Neural crest cell (in vitro differentiated cells): ENCODE measurements at places on chromosomes 13 and 19. TPM values are rescaled to one million over a fixed set of nuclear protein-coding genes. Genes with fewer than 3 reads are reported as not detected.

The TSKS gene
- total RNA-seq = not detected in 2 replicates

DNA sequence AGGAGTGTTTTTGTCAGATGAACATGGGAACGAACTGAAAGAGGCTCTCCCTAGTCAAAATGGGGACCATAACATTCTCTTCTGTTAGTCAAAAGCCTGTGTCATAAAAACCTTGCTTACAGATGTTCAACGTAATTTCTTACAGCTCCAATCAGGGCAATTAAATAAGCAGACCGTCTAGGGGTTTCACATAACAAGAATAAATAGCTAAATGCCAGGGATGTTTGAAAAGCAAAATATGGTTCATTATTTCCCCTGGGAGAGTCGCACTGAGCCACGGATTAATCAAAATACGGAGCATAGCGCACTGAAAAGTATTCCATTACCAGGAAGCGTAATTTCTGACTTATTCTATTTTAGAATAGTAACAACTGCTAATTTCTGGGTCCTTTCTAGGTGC, 63.7 kb upstream of the MRI1 start:
- no peak overlapping the region for H3K4me3 ChIP-seq
- H3K4me1 ChIP-seq = peaks cover 5% of the 10 kb centered on the region
- peaks cover 2% of the 10 kb centered on the region for H3K27me3 ChIP-seq
- H3K27ac ChIP-seq = no peak overlapping the region
- no peak for DNase-seq

The ANGPTL8 gene
- not detected in 2 replicates for total RNA-seq

The CEACAM4 gene
- total RNA-seq = not detected in 2 replicates

The MBD3L2 gene
- not detected in 2 replicates for total RNA-seq

GRCh38 chr19:38833092-38833425, 1.5 kb upstream of the ECH1 start:
- H3K4me1 ChIP-seq = peaks cover 15% of the 10 kb centered on the region
- no peak overlapping the region for H3K27ac ChIP-seq
- H3K36me3 ChIP-seq = peaks cover 19% of the 10 kb centered on the region
- no peak for DNase-seq
- H3K4me3 ChIP-seq = no peak overlapping the region

- no peak overlapping the region for H3K4me3 ChIP-seq
- H3K27me3 ChIP-seq = peaks cover 14% of the 10 kb centered on the region
- DNase-seq = no peak
These were observed 2.3 kb upstream of the ANKLE1 start for GRCh38 chr19:17279436-17279835.

DNA sequence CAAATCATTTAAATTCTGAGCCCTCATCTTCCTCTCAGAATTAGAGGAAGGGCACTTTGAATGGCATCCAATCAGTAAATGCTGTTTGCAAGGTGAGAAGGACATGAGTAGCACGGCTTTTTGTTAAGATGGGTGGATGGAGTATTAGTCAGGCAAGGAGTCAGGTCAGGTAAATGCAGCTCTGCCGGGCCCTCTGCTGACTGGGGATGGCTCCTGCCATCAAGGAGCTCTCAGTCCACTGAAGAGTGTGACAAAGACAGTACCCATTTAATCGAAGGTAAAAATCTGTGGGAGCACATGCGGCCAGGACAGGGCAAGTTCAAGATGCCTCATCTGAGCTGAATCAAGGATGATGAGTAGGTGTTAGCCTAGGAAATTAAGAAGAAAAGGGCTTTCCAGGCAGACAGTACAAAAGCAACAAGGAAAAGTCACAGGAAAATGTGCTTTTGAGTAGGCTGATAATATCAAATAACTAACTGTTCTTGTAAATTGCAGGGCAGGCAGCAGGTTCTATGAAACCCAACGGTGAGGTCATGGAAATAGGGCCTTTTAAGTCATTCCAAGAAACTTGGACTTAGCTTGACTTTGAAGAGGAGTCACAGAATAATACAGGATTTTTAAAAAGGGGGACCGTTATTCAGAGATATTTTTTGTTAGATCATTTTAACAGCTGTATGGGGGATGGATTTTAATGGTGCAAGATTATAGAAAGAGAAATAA, 670.5 kb upstream of the ARGLU1 start:
- H3K27me3 ChIP-seq = peaks cover 4% of the 10 kb centered on the region
- peaks cover 5% of the 10 kb centered on the region for H3K4me1 ChIP-seq
- DNase-seq = no peak

GRCh38 chr13:35499676-35500075, 23.2 kb upstream of the MAB21L1 start:
- H3K27ac ChIP-seq = no peak overlapping the region
- H3K36me3 ChIP-seq = no peaks in the 10 kb centered on the region
- peaks cover 25% of the 10 kb centered on the region for H3K4me1 ChIP-seq
- H3K4me3 ChIP-seq = peak overlapping the region; percentile 8
- no peak for DNase-seq

DNA sequence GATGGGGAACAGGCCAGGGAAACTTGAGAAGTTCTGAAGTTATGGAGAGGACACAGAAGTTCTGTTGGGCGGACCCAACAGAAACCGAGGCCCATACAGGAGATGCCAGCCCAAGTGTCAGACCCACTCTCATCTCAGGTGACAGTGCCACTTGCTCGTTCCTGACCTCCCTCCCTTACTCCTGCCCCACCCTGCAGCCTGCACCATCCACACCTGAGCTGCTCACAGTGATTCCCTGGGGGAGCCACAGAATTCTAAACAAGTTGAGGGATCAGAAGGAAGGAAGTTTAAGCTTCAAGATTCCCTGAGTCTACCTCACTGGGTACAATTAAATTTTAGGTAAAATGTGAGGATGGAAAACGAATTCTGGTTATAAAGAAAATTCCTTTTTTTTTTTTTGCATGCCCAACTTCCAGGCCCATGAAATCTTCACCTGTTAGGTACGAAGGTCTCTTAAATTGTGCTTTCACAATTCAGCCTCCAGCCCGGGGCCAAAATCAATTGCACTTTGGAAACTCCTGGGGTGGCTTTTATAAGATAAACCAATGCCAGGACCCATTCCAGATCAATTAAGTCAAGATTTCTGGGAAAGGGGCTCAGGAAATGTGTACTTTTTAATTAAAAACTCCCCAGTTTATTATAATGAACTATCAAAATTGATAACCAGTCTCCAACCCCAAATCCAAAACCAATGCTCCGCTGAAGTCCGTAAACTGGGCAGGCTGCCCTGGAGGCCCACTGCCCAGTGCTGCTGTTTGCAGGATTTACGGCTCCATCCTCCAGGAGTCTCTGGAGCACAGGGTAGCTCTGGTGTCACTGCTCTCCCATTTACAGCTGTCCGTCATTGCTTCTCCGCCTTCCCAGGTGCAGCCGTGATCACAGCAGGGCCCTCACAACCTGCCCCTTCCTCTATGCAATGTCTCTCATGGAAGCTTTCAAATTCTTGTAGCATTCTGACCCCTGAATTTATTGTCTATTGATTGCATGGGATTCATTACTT, 643.5 kb downstream of the UQCRFS1 start:
- peak overlapping the region; percentile 89 for H3K27ac ChIP-seq
- no peaks in the 10 kb centered on the region for H3K27me3 ChIP-seq

DNA sequence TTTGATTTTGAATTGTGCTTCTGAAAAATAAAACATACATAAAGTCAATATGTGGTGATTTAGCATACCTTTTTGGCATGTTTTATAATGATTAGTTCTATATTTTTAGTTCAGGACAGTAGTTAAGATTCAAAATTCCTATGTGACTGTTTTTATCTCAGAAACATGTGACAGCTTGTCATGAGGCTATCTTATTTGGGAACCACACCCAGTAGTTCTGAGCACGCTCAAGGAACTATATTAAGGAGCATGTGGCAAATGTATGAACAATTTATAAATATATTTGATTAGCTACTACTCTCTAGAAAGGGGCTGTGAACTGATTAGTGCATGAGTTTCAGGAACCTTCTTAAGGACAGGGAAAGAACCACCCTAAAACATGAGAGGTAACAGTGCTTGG, 38.8 kb downstream of the FGF9 start:
- no peak overlapping the region for H3K4me3 ChIP-seq
- H3K27me3 ChIP-seq = no peaks in the 10 kb centered on the region
- DNase-seq = no peak
- H3K4me1 ChIP-seq = no peaks in the 10 kb centered on the region
- no peaks in the 10 kb centered on the region for H3K36me3 ChIP-seq
- no peak overlapping the region for H3K27ac ChIP-seq

DNA sequence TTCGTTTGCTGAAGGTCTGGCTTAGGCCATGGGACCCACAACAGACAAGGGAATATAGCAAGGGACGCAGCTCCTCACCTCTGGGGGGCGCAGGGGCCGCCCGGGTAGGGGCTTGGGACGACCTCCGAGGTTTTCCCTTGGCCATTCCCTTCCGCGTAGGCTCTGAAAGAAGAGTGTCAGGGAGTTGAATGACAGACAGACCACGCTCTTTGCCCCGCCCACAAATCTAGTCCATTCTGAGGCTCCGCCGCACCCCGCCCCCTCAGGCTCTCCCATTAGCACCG, 11.4 kb upstream of the ZNF414 start:
- H3K27me3 ChIP-seq = no peaks in the 10 kb centered on the region
- H3K4me3 ChIP-seq = no peak overlapping the region
- H3K4me1 ChIP-seq = peaks cover 14% of the 10 kb centered on the region
- no peak overlapping the region for H3K27ac ChIP-seq
- peaks cover 7% of the 10 kb centered on the region for H3K36me3 ChIP-seq

The CLEC4G gene
- total RNA-seq = not detected in 2 replicates

GRCh38 chr13:40429706-40430545, 236.5 kb downstream of the FOXO1 start:
- H3K27me3 ChIP-seq = no peaks in the 10 kb centered on the region
- H3K4me1 ChIP-seq = peaks cover 29% of the 10 kb centered on the region
- H3K36me3 ChIP-seq = no peaks in the 10 kb centered on the region
- no peak for DNase-seq

The CLDND2 gene
- 0.84 and 1.1 TPM in 2 replicates for total RNA-seq

DNA sequence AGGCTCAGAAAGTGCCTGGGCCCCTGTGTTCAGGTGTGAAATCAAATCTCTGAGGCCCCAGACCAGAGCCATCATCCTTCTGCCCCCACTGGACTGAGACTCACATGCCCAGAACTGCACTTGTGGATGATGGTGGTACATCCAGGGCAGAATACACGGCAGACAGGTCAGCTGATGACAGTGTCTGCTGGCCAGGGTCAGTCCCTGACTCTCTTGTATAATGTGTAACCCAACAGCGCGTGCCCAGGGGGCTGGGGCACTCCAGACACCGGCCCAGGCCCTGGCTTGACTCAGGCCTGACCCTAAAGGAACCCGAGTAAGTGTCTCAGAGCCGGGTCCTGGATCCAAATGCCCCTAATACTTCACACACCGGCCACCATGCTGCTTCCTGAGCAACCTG, 37.4 kb upstream of the GATAD2A start:
- H3K36me3 ChIP-seq = no peaks in the 10 kb centered on the region
- no peaks in the 10 kb centered on the region for H3K27me3 ChIP-seq
- no peak overlapping the region for H3K4me3 ChIP-seq

The EFNA2 gene
- total RNA-seq = 28.0 and 31.0 TPM in 2 replicates

GRCh38 chr13:97246596-97247158, 24.5 kb downstream of the MBNL2 start:
- H3K4me3 ChIP-seq = peak overlapping the region; percentile 52
- no peak for DNase-seq
- H3K27ac ChIP-seq = peak overlapping the region; percentile 82

DNA sequence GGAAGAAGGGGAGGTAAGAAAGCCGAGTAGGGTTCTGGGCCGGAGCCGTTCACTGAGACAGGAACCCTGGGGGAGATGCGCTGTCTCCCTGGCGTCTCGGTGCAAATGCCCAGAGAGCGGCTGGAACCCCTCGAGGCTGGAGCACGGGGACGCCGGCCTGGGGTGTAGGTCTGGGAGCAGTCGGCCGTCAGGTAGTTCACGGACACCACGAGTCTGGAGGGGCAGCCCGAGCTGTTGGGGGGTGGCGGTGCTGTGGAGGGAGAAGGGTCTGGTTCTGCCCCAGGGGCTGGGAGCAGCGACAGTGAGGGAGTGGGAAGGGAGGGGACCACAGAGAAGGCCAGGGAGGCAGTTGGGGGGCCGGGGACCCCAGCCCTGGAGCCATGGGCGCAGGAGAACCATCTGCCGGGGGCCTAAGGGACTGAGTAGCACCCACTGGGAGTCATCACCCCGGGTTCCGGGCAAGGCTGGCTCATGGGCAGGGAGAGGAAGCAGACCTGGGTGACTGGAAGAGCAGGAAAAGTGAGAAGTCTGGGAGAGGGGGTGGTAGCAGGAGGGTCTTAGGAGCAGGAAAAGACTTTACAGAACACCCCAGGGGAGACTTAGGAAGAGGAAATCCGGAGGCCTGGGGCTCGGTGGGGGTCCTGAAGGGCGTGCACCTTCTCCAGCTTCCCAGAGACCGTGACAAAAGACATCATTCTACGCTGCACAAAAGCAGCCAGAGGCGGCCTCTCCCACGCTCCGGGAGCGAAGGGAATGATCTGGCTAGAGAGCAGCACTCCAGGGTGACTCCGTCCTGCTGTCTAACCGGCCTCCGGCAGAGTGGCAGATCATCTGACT, 173.1 kb upstream of the SOX1 start:
- H3K36me3 ChIP-seq = no peaks in the 10 kb centered on the region
- H3K27me3 ChIP-seq = no peaks in the 10 kb centered on the region
- peak overlapping the region; percentile 94 for H3K27ac ChIP-seq
- peak; percentile 46 for DNase-seq

- peak overlapping the region; percentile 67 for H3K27ac ChIP-seq
- no peaks in the 10 kb centered on the region for H3K27me3 ChIP-seq
- no peaks in the 10 kb centered on the region for H3K36me3 ChIP-seq
- H3K4me3 ChIP-seq = no peak overlapping the region
- DNase-seq = no peak
These were observed 30.5 kb upstream of the COX7A1 start for GRCh38 chr19:36182612-36183244.

DNA sequence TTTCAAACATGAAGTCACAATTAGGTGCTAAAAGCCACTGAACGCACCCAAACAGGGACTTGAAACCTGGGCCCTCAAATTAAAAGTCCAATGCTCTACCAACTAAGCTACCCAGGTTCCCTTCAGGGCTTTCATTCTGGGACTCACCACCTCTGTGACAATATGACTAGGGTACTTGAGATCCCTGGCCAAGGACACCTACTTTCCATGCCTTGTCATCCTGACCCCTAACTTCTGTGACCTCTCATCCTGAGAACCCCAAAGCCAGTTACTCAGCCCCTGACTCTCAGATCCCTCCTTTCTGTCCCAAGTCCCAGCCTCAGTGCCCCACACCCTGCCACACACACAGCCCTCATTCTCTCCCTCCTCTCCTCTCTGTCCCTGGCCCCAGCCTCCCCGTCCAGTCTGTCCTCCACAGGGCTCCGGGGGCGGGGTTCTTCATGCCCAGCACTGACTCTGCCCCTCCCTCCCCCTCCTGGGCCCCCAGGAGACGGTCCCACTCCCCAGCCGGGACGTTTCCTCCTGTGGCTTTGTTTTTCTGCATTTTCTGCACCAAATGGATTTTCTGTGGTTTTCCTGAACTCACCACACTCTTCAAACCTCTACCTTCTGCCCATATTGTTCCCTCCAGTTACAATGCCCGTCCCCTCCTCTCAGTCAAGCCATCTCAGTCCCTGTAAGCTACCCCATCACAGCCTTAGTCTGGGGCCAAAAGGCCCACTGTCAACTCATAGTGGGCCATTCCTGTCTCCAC, 7.0 kb downstream of the RCN3 start:
- peaks cover 17% of the 10 kb centered on the region for H3K4me1 ChIP-seq
- H3K27me3 ChIP-seq = peaks cover 13% of the 10 kb centered on the region
- DNase-seq = no peak
- no peaks in the 10 kb centered on the region for H3K36me3 ChIP-seq
